ENCODE measurements at places on chromosomes 12 and 14.

DNA sequence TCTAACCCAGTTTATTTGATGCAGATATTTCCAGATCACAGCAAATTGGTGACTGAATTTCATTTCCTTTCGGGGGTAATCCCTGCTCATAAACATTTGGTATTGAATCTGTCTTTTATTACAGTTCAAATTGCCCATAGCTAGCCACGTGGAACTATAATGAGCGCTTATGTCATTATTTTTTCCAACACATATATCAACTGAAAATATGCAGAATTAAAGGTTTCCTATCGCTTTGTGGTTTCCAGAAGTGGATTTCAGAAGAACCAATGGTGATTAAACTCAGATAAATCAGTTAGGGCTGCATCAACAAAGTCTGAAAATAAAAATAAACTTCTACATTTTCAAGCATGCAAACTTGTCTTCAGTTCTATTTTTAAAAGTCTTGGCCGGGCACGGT, 111.9 kb downstream of the PIK3C2G start:
- no peak for DNase-seq

DNA sequence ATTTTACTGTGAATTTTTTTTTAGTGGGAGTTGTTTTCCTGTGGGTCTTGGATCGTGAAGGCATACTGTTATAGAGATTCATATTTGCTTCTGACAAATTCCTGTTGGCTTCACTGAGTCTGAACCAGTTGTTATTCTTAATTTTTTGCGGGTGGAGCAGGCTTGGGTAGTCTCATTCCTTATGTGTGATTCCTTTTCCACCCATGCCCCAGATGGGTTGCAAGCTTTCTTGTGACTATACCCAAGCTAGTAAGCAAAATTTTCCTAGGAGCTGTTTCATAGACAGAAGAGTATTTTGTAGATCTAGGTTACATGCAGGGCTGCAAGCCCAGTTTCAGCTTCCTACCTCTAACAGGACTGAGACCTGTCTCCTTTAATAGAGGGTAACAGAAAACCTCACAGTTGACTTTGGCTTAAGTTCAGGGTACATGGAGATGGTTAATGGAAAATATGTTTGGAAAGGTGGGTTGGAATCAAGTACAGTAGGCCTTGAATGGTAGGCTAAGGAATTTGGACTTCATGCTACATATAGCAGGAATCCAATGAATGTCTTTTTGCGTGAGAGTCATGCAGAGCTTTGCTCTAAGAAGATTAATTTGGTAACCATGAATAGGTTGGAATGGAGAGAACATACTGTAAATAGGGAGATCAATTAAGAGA, 29.0 kb downstream of the TRMT5 start:
- no peak for DNase-seq

GRCh38 chr12:102356690-102357089, 123.7 kb downstream of the IGF1 start:
- DNase-seq: no peak

- no peak for DNase-seq
These were observed 67.5 kb upstream of the CCDC91 start for GRCh38 chr12:28122756-28123155.

DNA sequence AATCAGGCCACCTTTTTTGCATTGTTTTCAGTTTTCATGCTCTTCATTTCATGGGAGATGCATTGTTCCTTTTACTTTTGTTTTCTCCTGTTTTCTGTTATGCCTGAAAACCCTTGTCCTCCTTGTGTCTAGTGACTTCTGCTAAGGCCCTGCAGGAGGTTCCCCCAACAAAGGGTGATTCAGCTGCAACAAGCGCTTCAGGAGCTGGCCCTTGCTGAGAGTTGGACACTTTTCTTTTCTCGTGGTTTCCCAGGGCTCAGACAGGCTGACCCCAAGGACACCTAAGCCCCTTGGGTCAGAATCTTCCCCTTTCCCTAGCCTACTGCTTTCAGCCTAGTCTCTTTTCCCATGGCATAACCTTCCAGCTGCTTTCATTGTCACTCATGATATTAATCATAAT, 98.9 kb downstream of the PLXNC1 start:
- no peak for DNase-seq

GRCh38 chr12:56315249-56315621, 553 bp downstream of the CNPY2 start:
- no peak for DNase-seq

Data from Panc1 (cell line).